NB4 (cell line): ENCODE measurements at places on chromosomes 11 and 22.

GRCh38 chr11:12686246-12687060 lies 12.2 kb downstream of the TEAD1 start:
- no peak for DNase-seq

GRCh38 chr22:45349916-45350315 lies 40.2 kb downstream of the FAM118A start:
- no peak for DNase-seq

- DNase-seq, result no peak
Observed at GRCh38 chr22:48248901-48249455, 1486.5 kb downstream of the TBC1D22A start.

DNA sequence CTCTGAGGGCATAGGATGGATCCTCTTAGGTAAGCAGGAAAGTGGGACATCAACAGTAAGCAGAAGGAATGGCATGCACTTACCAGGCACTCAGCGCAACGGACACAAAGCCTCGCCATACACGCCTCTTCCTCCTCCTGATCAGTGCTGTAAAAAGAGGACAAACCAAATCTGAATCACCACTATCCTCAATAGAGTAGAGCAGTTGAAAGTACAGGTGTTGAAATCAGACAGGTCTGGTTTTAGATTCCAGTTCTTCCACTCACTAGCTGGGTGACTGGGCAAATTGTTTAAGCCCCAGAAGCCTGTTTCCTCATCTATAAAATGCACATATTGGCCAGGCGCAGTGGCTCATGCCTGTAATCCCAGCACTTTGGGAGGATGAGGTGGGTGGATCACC lies 8.6 kb upstream of the JAML start:
- no peak for DNase-seq
